Urothelium cell line (cell line): ENCODE measurements at places on chromosomes 7 and 10.
A peak's percentile ranks its signal among the peaks of the same experiment; 100 is the strongest.

DNA sequence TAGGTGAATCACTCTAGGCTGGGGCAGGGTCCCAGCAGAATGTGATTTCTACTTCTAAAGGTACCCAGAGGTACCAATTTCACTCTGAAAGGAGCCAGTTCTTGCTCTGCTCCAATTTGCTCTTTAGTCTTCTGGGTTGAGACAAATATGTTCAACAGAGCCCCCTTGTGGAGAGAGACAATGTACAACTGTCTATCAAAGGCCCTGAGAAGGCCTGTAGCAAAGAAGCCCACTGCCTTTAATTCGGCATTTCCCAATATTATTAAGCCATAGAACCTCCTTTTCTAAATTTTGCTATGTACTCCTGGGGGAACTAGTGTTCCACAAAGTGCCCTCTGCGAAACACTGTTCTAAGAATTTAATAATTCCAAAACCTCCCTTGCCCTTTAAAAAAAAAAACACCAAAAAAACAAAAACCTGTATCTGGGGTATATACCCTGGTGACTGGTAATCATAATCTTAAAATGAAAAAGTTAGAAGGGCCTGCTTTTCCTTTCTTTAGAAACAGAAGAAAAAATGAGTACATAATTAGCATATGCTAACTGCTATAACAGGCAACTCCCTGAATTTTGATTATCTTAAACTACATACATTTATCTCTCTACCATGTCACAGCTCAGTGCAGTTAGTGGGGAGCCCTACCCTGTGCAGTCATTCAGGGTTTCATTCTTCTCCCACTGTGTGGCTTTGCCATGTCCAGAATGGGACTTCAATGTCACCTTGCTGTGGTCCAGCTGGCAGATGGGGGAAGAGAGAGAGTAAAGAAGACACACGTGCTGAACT, 160.9 kb upstream of the BMPER start:
- no peak for DNase-seq

DNA sequence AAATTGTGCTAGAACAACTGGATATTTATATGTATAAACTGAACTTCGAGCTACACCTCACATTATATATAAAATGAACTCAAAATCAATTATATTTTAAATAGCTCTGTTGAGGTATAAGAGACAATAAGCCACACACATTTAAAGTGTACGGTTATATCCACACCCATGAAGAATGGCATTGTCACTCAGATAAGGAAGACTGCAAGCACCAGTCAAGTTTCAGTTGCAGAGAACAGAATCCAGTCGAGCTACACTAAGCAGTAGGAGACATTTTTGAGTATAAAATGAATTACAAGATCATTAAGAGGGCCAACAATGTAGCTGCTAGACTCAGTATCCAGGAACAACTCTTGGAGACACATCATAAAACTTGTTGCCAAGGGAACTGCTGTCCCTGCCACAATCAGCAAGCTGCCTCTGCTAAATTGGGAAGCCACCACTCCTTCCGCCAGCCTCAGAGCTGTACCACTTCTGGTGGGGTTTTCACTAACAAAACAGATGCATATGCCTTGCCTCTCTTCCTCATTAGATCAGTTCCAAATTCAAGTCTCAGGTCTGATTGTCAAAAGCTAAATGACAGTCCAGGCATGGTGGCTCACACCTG, 19.6 kb upstream of the GPNMB start:
- no peak for DNase-seq

GRCh38 chr10:56561336-56561735, 200.3 kb upstream of the ZWINT start:
- no peak for DNase-seq

GRCh38 chr10:114975091-114975490, 37.1 kb downstream of the TRUB1 start:
- DNase-seq: no peak

DNA sequence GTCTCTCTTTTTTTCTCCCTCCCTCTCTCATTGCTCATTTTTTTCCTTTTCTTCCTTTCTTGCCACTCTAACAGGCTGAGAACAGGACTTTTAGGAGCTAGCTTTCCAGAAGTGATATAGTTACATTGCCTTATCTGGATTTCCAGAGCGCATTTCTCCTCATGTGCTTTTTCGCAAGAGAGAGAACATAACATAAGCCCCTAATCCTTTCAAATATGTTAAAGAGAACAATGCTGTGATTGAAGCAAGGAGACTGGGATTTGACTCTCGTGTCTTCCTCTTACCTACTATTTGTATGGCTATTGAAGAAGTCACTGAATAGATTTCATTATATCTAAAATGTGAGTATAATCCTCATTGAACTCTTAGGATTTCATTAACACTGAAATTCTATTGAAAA, 101.2 kb upstream of the PRPS1L1 start:
- no peak for DNase-seq

DNA sequence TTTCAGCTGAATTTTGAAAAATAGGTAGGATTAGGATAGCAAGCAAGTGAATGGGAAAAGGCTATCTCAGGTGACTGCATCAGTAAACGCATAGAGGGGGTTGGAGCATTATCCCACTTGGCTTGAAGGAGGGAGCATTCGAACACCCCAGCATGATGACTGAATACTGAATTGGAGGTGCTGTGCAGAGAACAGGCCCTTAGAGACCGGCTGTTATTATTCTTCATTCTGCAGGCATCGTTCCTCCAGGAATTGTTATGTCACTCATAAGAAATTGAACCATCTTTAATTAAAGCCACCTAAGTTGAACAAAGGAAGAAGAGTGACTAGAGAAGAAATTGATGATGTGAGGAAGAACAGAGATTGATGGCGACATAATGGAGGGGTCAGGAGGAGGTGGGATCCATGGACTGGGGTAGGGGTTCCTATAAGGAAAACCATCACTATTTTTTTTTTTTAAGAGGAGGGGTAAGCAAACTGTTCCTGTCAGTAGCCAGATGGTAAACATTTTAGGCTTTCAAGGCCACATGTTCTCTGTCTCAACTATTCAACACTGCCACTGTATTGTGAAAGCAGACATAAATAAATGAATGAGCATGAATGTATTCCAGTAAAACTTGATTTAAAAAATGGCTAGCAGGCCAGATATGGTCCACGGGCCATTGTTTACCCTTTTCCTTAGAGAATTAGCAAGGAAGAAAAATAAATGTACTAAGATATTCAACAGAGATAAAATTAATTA, 264.7 kb upstream of the TAC1 start:
- no peak for DNase-seq

DNA sequence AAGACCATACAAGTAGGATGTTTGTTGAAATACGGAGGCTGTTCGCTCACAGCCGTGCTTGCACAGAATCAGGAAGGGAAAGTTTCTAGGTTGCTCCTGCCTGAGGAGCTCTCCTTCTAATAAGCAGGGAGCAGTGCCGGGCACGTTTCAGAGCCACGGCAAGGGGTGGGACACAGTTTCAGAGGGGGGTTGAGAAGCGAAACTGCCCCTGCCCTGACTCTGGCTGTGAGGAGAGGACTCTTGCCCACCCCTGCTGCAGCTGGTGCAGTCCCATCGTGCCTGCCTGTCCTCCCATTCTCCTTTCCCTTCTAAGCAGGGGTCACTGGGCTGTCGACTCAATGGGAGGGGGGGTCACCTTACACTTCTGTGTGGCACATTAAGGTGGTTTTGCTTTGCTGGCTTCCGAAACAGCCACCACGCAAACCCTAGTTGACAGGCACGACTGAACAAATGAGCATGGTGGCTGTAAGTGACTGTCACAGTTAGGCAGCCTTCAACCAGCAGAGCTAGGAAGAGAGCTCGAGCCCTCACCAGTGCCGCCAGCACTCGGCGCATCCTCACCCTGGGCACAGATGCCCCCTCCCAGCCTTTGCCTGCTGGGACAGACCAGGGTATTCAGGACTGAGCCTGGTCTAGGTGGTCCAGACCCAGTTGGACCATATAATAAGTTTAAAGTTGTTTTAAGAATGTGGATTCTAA, 37.5 kb downstream of the ZNF467 start:
- no peak for DNase-seq

GRCh38 chr10:122864194-122864592, 15.2 kb downstream of the FAM24B start:
- DNase-seq: no peak

DNA sequence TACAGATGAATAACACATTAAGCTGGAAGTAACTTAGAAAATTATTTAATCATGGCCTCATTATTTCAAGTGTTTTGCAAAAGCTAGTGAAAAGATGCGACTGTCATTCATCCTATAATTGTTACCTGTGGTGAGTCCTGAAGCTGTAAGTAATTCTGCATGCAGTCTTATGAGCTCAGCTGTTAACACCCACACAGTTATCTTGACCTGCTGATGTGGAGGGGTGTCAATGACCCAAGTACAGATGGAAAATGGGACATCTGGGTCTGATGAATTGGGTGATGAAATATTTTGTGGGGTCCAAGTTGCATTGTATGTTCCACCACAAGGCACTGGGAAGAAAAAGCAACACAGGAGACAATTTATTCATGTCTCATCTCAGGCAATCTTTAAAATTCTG, 68.9 kb downstream of the OR13A1 start:
- DNase-seq: no peak

DNA sequence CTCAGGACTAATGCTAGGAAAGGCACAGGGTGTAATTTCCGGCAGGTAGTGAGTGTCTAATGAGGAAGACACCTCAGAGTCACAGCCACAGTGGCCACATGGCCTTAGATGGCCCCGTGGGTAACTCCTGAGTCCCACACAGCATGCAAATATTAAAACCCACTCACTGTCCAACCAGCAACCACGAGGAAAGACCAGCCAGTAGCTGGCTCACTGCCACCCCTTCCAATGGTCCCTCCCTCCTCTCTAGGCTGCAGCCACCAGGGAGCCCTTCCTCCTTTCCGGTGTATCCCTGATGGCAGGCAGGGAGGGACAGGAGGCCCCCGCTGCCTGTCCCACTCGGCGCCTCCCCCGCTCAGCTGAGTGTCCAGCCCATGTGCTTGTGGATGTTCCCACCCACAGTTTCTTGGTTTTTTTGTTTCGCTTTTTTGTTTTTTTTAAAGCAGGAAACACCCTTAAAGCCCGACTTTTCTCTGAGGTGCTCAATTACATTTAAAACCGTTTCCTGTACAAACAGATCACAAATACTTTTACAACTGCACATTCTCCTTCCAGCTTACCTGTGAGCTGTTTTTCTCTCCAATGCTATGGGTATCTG, 9.2 kb downstream of the BNIP3 start:
- no peak for DNase-seq

DNA sequence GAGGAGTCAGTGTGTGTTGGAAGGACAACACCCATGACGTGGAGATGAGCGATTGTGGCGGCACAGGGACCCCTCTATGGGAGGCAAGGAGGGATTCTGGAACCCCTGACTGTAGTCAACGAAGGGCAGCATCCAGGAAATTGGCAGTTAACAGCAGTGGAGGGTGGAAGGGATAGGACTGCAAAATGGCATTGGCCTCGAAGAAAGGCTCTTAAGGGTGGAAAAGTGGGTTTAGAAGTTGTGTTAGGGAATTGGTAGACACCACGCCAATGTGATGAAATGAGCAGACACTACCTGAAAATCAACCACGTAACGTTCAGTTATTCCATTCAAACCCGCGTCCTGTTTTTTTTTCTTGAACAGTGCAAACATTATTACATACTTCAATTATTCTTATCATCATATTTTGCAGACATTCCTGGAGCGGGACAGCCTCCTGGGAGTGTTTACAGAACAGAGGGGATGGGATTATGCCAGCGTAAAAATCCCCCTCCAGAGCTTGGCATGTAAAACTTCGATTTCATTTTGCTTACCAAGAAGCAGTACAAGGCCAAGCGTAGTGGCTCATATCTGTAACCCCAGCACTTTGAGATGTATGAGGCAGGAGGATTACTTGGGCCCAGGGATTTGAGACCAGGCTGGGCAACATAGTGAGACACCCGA, 272.1 kb downstream of the WDR37 start:
- DNase-seq: no peak

DNA sequence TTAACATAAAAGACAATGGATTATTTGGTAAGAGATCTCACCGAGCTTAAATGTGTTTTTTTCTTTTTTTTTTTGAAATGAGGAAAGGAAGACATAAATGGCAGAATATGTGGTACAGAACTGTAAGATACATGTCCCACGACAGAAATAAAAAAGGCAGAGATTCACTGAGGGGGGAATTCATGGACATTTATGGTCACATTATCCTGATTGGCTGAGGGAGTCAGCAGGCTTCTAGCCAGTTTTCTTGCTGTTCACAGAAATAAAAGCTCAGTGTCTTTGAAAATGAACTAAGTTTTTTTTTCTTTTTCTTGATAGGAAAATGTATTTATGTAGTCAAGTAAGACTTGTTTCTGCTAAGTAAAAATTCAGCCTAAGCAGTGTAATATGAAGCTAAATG, 8.2 kb upstream of the FAS start:
- no peak for DNase-seq

- DNase-seq: peak; percentile 59
These were observed 75.7 kb upstream of the CCDC71L start for GRCh38 chr7:106736508-106737201.

GRCh38 chr7:121116396-121116795, 127.9 kb downstream of the CPED1 start:
- no peak for DNase-seq

- DNase-seq: no peak
These were observed 44.6 kb upstream of the VDAC2 start for GRCh38 chr10:75165684-75166622.

DNA sequence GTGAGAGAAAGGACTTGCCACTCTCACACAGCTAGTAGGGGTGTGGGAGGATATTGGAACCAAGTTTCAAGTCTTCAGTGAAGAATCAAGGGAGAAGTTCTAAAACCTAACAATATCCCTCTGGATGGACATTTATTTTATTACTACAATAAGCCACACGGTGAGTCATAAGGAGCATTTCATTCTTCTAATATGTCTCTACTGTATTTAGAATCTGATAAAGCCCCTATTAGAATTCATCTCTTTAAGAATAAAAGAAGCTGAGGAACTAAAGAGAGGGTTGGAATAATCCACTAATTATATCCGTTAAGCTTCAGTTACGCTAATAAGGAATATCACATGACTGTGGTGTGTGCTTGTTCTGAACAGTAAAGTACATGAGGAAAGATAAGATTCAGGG, 40.9 kb upstream of the ATRNL1 start:
- DNase-seq: no peak

- DNase-seq: no peak
These were observed 18.8 kb downstream of the ZNF282 start for GRCh38 chr7:149214020-149214720.

DNA sequence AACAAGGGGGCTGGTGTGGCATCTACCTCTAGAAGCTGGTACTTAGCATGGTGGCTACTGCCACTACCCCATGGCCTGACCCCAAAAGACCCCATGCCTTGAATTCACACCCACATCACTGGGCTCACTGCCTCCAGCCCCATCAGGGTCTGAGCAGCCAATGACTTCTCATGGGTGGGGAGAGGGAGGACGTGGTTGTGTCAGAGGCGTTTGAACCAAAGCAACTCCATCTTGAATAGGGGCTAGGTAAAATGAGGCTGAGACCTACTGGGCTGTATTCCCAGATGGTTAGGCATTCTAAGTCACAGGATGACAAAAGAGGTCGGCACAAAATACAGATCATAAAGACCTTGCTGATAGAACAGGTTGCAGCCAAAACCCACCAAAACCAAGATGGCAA, 15.2 kb downstream of the KCP start:
- DNase-seq: no peak
